ENCODE measurements at places on chromosomes 3 and 15.

- DNase-seq, result no peak
Measured at GRCh38 chr3:11724615-11725339, 81.1 kb upstream of the VGLL4 start.

DNA sequence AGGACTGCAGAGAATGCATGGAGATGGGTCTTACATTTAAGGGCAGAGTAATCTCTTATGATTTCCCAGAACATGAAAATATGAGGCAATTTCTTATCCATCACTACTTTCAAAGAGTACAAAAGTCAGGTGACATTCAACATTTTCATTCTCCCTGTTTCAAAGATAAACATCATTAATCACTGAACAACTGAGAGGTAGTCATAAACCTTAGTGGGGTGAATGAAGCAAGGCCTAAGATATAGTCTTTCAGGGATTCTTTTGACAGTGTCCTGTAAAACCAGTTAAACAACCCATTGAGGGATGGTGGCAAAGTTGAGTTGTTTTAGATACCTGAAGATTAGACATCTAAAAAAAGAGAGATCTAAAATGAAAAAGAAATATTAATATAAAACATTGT is 271.6 kb upstream of the CBLB start:
- DNase-seq, result no peak

DNA sequence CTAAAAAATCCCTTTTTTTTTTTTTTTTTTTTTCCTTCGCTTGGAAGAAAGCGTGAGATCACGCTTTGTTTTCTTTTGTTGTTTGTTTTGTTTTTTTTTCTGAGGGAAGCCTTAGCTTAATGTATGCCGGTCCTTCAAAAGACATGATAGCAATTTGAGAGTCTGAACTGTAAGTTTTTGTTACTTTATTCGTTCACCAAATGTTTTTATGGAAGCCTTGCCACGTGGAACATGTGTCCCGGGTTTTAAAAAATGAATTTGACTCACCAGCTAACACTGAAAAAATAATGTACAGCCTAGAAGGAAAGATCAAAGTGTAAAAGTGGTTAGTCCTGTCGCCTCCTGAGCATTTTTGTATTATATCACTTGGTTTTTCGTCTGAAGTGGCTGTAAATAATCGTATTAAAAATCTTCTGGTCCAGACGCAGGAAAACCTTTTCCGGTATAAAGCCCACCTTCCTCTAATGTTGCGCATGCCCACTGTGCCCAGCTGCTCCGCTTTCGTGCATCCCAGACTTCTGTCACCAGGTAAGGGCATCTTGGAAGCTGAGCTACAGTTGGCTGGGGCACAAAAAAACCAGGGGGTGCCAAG is 795 bp upstream of the MYNN start:
- peak; percentile 60 for DNase-seq

- DNase-seq, result peak; percentile 59
Measured at GRCh38 chr3:159266779-159267178, 464.9 kb downstream of the MFSD1 start.

DNA sequence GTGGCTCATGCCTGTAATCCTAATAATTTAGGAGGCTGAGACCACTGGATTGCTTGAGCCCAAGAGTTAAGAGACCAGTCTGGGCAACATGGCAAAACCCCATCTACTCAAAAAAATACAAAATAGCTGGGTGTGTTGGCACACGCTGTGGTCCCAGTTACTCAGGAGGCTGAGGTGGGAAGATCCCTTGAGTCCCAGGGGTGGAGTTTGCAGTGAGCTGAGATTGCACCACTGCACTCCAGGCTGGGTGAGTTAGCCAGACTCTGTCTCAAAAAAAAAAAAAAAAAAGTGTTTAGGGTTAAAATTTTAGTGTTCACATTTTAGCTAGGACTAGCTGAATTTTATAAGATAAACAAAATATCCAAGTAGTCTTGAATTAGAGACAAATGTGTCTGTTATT is 1340.1 kb upstream of the EPHA6 start:
- DNase-seq, result no peak

DNA sequence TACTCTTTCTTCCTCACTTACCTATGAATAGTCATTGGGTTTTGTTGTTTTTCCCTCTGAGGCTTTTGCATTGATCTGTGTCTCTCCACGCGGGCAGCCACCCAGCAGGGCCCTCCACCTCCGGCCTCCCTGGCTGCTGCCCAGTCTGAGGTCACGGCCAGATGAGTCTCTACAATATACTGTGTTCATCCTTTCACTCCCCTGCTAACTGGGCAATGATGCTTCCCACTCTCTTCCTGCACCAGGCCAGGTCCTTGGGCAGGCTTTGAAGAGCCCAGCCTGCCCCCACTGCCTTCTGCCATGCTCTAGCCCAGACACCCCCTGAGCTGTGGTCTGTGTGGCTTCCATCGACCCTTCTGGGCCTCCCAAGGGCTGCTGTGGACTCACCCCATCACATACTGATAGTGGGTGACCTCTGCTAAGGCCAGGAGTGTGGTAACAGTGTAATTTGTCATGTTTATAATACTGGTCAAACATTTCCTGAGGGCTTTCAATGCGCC is 18.0 kb downstream of the PDIA5 start:
- no peak for DNase-seq

GRCh38 chr3:187069857-187070516 is 69.3 kb downstream of the RPL39L start:
- DNase-seq, result no peak

DNA sequence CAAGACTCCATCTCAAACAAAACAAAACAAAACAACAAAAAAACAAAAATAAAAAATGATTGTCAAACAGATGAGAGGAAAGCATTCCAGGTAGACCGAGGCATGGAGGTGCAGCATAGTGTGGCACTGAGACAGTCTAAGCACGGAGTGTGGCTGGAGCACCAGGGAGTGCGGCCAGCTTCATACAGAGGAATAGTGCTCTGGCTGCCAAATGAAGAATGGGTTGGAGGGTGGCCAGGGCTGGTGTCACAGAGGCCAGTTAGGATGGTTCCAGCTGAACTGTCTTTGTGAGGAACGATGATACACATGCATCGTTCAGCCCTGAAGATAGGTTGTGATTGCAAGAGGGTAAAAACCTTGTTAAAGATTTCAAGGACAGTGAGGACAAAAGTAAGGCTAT is 28.3 kb downstream of the MITF start:
- no peak for DNase-seq

- no peak for DNase-seq
Measured at GRCh38 chr3:87478716-87479115, 202.3 kb upstream of the POU1F1 start.

DNA sequence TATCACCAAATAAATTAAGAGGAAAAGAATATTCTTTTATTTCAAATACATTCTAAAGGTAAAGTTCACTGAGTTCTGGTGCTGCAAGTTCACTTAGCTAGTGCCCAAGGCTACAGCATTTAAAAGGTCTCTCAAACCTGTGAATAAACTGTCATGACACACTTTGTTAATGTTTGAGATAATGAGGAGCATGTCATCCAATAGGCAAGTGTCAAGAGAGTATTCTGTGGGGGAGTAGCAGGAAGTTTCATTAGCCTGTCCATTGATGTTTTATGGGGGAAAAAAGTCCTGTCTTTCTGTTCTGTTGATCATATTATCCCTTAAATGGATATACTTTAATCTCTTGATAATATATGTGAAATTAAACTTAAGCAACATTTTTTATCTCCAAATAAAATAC is 4.0 kb downstream of the SPESP1 start:
- no peak for DNase-seq

- DNase-seq, result peak; percentile 68
Measured at GRCh38 chr15:57138349-57138788, 219.9 kb downstream of the TCF12 start.

DNA sequence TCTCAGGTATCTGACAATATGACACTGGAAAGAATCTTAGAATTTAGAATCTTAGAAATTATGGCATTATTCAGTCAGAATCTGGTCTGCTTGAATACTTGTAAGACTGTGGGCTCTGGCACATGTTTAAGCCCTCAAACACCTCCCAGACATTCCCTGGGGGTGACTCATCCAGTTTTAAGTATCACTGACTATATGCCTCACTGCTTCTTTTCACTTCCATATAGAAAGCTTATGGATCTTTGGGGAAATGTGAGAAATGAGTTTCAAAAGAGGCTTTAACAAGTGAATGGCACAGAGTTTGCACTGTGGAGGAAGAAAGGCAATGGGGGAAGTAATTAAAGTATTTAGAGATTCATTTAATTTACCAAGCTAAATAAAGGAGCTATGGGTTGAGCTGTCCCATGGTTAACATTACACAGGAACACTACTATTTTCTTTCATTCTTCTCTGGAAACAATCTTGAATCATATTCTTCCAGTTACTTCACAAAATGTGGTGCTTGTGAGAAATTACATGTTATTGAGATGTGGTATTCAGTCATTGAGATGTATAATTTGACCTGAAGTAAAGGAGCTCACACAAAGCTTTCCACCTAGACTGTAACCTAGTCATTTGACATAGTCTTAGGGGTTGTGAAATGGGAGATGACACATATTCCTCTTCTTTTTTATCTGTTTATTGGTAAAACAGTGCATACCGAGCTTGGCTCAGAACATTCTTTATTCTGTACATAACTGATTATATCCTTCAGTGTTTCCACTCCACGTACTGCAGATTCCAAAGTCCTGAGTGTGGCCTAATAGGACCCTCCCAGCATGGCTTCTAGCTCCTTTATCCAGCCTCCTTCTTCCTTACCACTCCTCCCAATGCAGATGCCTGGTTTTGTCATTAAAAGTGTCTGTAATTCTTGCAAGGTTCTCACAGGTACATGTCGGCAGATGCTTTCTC is 544.6 kb upstream of the NECTIN3 start:
- peak; percentile 84 for DNase-seq

DNA sequence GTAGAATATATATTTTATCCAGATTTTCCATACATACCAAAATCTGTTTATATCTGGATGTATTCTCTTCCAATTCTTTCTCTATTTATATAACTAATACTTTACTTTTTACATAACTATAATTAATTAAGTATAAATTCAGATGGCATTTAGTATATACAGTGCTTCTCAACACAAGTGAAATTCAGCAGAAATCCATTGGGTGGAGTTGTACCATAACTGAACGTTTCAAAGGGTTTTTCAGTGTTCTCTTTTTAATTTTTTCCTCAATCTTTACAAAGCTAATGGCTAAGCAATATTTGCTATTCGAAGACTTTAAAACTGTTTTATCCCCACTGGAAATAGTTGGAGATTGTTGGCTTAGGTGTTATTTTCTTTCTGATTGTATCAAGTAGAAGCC is 13.9 kb upstream of the ZBBX start:
- DNase-seq, result no peak

GRCh38 chr3:130671545-130672312 is 74.9 kb downstream of the PIK3R4 start:
- no peak for DNase-seq

DNA sequence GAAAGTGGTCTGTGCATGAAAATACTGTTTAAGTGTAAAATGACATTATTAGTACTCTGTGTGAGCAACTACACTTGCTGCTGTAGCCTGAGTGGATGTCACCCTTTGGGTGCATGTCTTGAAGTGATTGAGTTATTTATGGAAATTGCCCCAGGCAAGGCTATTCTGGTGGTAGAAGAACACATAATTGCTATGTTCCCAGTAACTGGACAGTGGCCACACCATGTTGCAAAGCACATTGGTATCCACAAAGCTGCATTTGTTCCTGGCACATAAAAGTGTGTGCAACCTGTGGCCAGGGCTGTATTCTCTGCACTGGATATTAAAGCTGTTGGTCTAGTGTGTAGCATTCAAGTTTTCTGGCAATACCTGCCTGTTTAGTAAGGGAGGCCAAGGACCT is 23.8 kb downstream of the MTMR14 start:
- DNase-seq, result no peak

- DNase-seq, result no peak
Measured at GRCh38 chr3:106345353-106346027, 476.7 kb upstream of the CBLB start.

DNA sequence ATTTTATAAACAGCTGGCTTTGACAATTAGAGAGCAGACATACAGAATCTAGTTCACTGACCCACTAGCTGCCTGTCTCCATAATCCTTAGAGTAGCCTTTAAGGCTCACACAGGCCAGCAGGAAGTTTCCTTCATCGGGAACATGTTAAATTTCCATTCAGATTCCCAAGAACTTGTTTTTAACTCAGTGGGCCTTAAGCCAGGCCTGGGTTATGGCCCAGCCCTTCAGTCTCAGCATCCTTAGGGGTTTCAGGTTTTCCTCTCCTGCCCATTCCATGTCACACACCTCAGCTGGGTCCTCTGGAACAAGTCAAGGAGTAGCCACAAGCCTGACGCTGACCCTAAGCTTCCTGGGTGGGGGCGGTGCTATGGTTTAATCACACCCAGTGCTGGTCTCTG is 15.0 kb downstream of the CDAN1 start:
- no peak for DNase-seq

DNA sequence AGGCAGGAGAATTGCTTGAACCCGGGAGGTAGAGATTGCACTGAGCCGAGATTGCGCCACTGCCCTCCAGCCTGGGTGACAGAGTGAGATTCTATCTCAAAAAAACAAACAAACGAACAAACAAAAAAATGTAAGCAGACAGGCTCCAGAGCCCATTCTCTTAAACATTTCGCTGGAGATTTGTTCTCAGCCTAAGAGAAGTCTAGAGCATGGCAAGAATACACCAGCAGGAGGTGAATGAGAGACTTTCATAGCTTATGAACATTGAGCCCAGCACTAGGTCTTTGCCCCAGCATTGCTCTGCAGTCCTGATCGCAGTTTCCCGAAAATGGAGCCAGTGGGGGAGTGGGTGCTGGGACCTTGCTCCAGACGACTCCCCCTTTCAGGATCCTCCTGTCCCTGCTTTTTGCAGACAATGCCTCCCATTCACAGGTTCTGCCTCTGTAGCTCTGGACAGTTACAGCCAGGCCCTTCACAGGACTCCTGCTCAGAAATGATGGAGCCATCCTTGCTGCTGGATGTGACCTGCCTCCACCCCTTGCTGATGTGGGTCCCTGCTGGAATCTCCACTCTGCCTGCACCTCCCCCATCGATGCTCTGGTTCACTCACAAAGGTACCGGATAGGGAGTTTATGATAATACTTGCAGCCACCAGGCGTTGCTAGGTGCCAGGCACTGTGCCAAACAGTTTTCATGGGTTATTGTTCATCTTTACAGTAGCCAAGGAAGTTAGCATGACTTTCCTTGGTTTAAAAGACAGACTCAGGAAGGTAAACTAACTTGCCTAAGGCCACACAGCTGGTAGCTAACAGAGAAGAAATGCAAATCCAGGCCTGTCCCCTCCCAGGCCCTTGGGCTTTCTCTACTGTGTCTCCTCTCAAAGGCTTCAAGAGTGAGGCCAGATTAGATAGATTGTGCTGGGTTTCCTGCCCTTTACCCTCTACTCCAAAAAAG is 329.7 kb upstream of the TLE3 start:
- no peak for DNase-seq

- no peak for DNase-seq
Measured at GRCh38 chr3:98359993-98360675, 6.5 kb downstream of the OR5K4 start.
